ENCODE measurements at places on chromosomes 4 and X.

DNA sequence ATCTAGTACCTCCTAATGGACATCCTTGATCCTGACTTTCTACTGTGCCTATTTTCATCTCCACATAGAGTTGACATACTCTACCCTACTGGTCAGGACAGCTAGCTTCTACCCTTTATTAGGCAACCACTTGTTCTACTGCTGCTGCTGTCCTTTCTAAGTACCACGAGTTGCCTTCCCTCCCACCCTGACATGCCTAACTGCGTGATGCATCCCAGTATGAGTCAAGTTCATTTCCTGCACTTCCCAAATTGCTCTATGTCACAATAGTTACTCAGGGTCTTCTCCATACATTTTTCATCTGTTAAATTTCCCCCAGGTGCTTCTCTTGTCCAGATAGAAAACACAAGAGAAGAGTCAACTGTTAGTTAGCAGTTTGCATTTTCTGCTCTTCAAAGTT is 133.4 kb downstream of the TBC1D19 start:
- no peak for DNase-seq

DNA sequence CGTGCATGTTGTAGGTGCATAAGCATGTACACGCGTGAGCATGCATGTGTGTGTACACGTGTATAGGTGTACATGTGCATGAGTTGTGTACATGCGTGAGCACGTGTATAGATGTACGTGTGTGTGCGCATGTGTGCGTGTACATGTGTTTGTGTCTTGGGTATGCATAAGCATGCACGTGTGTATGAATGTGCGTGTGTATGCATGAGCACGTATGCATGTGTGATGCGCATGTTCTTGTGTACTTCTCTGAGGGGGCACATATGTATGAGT is 9.0 kb downstream of the NAT8L start:
- no peak for DNase-seq

DNA sequence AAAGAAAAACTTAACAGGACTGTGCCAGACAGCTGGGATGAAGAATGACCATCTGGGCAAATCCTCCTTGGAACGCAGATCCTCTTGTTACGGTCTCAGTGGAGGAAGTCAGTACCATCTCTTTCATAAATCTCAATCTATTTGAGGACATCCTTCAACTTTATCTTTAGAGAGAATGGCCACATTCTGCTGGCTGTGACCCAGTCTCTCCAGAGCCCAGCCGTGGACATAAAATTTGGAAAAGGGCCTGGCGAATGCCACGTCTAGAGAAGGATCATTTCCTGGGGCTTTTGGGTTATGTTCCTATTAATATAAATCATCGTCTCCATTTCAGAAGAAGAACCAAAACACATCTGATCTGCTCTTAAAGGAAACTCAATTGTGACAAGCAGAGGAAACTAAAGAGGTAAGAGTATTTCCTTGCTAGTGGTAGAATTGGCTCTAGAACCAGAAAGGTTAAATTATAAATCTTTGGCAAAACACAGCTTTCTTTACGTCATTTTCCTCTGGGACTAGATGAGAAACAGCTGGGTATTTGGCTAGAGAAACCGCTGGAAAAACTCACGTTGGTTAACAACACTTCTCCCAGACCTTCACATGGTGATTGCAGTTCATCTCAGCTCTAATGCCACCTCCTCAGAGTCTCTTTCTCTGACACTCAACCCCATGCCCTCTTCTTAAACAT is 164.7 kb downstream of the CHIC2 start:
- DNase-seq: no peak

- DNase-seq: no peak
Observed at GRCh38 chr4:101954975-101955678, 164.6 kb downstream of the BANK1 start.

- DNase-seq: no peak
Observed at GRCh38 chr4:71266090-71266794, 72.6 kb upstream of the SLC4A4 start.
